Hair follicular keratinocyte (primary cell): ENCODE measurements at places on chromosomes 6 and 20. TPM values are rescaled to one million over a fixed set of nuclear protein-coding genes. Genes with fewer than 3 reads are reported as not detected.

Gene SUPT3H
- 4.9 and 10.8 TPM in 2 replicates for total RNA-seq

Gene E2F1
- total RNA-seq = 3.2 and 5.3 TPM in 2 replicates

Gene JPH2
- total RNA-seq = 1.3 and 3.3 TPM in 2 replicates

Gene ARFGEF3
- total RNA-seq = under 0.01 and 0.08 TPM in 2 replicates

Gene SERINC1
- total RNA-seq = 44.9 and 61.5 TPM in 2 replicates

Gene BMP7
- not detected in 2 replicates for total RNA-seq

Gene CRISP3
- not detected in 2 replicates for total RNA-seq

Gene GPX5
- total RNA-seq = not detected in 2 replicates

Gene SLC17A1
- not detected in 2 replicates for total RNA-seq

Gene PACRG
- 2.3 TPM in 1 of 2 replicates, not detected in the other for total RNA-seq

Gene CYP24A1
- total RNA-seq = 2.6 and 5.7 TPM in 2 replicates

Gene NRSN2
- total RNA-seq = 38.7 and 58.4 TPM in 2 replicates

Gene ECT2L
- total RNA-seq = not detected in 2 replicates

Gene MEI4
- 0.23 TPM in 1 of 2 replicates, not detected in the other for total RNA-seq

Gene LRFN2
- total RNA-seq = 0.04 TPM in 1 of 2 replicates, not detected in the other
